ENCODE measurements at places on chromosomes 7 and 10.
A peak's percentile ranks its signal among the peaks of the same experiment; 100 is the strongest.

- H3K4me1 ChIP-seq: peaks cover 12% of the 10 kb centered on the region
- no peak for DNase-seq
- H3K27me3 ChIP-seq: no peaks in the 10 kb centered on the region
- H3K27ac ChIP-seq: peak overlapping the region; percentile 51
- H3K4me3 ChIP-seq: no peak overlapping the region
Observed at GRCh38 chr10:120012131-120012400, 119.5 kb downstream of the SEC23IP start.

- no peak for DNase-seq
- H3K4me3 ChIP-seq: no peak overlapping the region
- peaks cover 5% of the 10 kb centered on the region for H3K4me1 ChIP-seq
- peaks cover 11% of the 10 kb centered on the region for H3K36me3 ChIP-seq
- no peaks in the 10 kb centered on the region for H3K27me3 ChIP-seq
- H3K27ac ChIP-seq: no peak overlapping the region
Observed at GRCh38 chr10:422241-422640, 267.2 kb downstream of the DIP2C start.

GRCh38 chr10:4442296-4442695 is 383.7 kb upstream of the AKR1E2 start:
- no peak for DNase-seq
- no peak overlapping the region for H3K4me3 ChIP-seq
- no peak overlapping the region for H3K27ac ChIP-seq
- no peaks in the 10 kb centered on the region for H3K4me1 ChIP-seq

- H3K27ac ChIP-seq: no peak overlapping the region
- no peaks in the 10 kb centered on the region for H3K4me1 ChIP-seq
- no peak for DNase-seq
- no peak overlapping the region for H3K4me3 ChIP-seq
- H3K27me3 ChIP-seq: no peaks in the 10 kb centered on the region
- no peaks in the 10 kb centered on the region for H3K36me3 ChIP-seq
Observed at GRCh38 chr10:44925224-44925623, 14.1 kb downstream of the TMEM72 start.

DNA sequence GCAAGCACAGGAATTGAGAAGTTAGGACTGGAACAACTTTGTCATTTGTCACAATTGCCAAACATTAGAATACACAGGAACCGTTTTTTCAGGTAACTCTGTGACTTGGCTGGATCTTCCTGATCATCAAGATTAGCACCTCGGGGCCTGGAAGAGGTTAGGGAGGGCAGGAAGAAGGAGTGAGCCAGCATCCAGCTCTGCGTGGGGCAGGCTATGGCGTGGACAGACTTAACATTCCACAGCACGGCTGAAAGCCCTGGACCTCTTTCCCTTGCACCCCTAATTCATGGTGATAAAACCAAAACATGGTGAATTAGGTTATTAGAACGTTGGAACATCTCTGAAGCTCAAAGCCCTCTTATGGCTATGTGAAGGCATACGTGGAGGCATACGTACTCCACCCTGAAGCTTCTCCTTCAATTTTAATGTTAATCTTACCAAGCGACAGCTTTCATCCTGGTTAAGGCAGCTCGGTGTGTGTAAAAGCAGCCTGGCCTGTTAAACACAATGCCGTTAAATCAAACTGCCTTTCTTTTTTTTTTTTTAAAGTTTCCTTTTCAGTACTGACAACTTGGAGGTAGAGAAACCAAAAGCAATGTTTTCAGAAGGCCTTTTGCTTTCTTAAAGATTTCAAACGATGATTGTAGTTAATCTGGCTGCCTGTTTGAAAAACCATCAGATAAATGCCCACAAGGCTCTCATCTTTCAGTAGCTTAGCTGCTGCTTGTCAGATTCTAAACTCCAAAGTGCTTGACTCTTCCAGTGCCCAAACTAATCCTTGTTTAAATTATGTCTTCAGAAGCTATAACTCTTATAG is 4.5 kb downstream of the GRK5 start:
- H3K36me3 ChIP-seq: no peaks in the 10 kb centered on the region
- DNase-seq: peak; percentile 45
- no peak overlapping the region for H3K27ac ChIP-seq
- H3K4me3 ChIP-seq: no peak overlapping the region
- H3K27me3 ChIP-seq: no peaks in the 10 kb centered on the region
- H3K4me1 ChIP-seq: peaks cover 8% of the 10 kb centered on the region

DNA sequence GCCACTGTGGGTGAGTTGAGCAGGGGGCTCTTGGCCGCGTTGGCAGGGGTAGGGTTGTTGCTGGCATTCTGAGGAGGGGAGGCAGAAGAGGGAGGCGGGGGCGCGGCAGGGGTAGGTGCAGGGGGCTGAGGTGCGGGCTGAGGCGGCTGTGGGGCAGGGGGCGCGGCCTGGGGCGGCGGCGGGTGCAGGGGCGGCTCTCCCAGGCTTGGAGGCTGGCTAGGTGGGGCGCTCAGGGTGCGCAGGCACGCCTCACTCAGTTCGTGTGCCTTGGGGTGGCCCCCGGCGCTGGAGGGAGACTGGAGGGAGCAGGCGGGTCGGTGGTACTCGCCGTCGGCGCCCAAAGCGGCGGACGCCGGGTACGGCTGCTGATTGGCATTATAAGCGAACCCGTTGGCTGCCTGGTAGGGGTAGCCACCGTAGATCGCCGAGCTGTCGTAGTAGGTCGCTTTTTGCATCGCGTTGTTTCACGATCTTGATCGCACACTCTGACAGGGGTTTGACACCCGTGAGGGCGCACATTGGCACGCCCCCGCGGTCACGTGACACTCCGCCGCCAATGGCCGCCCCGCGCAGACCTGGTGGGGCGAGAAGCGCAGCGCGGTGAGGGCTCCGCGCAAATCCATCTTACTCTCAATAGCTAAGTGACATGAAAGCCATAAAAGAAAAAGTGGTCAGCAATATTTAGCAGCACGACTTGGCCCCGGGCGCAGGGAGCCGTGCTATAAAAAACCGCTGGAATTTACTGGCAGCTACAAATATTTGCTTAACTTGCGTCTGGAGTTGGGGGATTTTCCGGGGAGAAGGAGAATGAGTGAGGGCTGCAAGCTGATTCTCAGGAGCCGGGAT is 7.9 kb upstream of the HOXA2 start:
- H3K36me3 ChIP-seq: no peaks in the 10 kb centered on the region
- peaks cover 7% of the 10 kb centered on the region for H3K4me1 ChIP-seq
- H3K27ac ChIP-seq: no peak overlapping the region
- no peak for DNase-seq
- peaks cover 80% of the 10 kb centered on the region for H3K27me3 ChIP-seq

DNA sequence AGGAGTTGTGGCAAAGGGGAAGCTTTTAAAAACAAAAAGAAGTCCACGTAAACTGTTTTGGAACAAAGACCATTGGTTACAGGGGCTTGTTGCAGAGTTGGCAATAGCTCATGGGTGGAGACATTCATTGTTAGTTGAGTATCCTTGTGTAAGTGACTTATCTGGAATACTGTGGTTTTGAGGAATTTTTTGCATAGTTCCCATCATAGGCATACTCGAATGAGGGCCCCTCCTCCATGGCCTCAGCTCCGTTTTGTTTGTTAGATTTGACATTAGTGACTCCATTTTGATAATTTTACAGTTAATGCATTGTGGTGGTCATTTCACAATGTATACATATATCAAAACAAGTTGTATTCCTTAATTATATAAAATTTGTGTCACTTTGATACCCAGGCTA is 12.8 kb upstream of the SMKR1 start:
- H3K36me3 ChIP-seq: no peaks in the 10 kb centered on the region
- no peak overlapping the region for H3K4me3 ChIP-seq
- H3K4me1 ChIP-seq: peaks cover 8% of the 10 kb centered on the region
- no peaks in the 10 kb centered on the region for H3K27me3 ChIP-seq
- H3K27ac ChIP-seq: no peak overlapping the region

GRCh38 chr7:109402107-109402506 is 832.4 kb downstream of the DNAJB9 start:
- H3K36me3 ChIP-seq: no peaks in the 10 kb centered on the region
- no peaks in the 10 kb centered on the region for H3K4me1 ChIP-seq
- no peak overlapping the region for H3K27ac ChIP-seq
- no peaks in the 10 kb centered on the region for H3K27me3 ChIP-seq

GRCh38 chr7:13912715-13913278 is 76.7 kb downstream of the ETV1 start:
- H3K4me3 ChIP-seq: no peak overlapping the region
- no peaks in the 10 kb centered on the region for H3K4me1 ChIP-seq
- H3K27ac ChIP-seq: no peak overlapping the region
- H3K36me3 ChIP-seq: no peaks in the 10 kb centered on the region
- no peak for DNase-seq
- no peaks in the 10 kb centered on the region for H3K27me3 ChIP-seq

GRCh38 chr7:17915168-17915567 is 25.1 kb downstream of the SNX13 start:
- no peak overlapping the region for H3K27ac ChIP-seq
- peaks cover 4% of the 10 kb centered on the region for H3K4me1 ChIP-seq
- H3K36me3 ChIP-seq: no peaks in the 10 kb centered on the region
- no peak overlapping the region for H3K4me3 ChIP-seq
- no peak for DNase-seq

- DNase-seq: peak; percentile 11
- H3K36me3 ChIP-seq: no peaks in the 10 kb centered on the region
- H3K27me3 ChIP-seq: no peaks in the 10 kb centered on the region
- H3K27ac ChIP-seq: no peak overlapping the region
Observed at GRCh38 chr7:97064972-97065587, 40.4 kb upstream of the DLX5 start.

DNA sequence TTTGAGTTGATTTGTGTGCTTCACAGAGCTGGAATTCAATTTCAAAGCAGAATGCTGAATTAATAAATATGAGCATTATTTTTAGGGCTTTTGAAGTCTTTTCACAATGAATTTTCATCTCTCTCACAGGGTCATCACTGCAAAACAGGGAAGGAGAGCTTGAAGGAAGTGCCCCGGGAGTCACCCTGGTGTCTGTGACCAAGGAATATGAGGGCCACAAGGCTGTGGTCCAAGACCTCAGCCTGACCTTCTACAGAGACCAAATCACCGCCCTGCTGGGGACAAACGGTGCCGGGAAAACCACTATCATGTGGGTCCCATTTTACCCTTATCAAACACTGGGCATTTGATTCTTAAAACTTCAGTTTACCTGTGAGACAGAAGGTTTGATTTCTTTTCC is 217.7 kb downstream of the ABCA13 start:
- no peaks in the 10 kb centered on the region for H3K27me3 ChIP-seq
- no peak overlapping the region for H3K27ac ChIP-seq
- no peak overlapping the region for H3K4me3 ChIP-seq

GRCh38 chr7:116741625-116742316 is 69.8 kb downstream of the MET start:
- no peaks in the 10 kb centered on the region for H3K36me3 ChIP-seq
- no peak overlapping the region for H3K4me3 ChIP-seq
- no peaks in the 10 kb centered on the region for H3K4me1 ChIP-seq
- H3K27ac ChIP-seq: no peak overlapping the region
- DNase-seq: no peak
- H3K27me3 ChIP-seq: no peaks in the 10 kb centered on the region

GRCh38 chr10:85621562-85621961 is 745.0 kb downstream of the GRID1 start:
- H3K4me1 ChIP-seq: no peaks in the 10 kb centered on the region
- H3K27ac ChIP-seq: no peak overlapping the region
- H3K4me3 ChIP-seq: no peak overlapping the region
- H3K36me3 ChIP-seq: no peaks in the 10 kb centered on the region
- H3K27me3 ChIP-seq: no peaks in the 10 kb centered on the region

DNA sequence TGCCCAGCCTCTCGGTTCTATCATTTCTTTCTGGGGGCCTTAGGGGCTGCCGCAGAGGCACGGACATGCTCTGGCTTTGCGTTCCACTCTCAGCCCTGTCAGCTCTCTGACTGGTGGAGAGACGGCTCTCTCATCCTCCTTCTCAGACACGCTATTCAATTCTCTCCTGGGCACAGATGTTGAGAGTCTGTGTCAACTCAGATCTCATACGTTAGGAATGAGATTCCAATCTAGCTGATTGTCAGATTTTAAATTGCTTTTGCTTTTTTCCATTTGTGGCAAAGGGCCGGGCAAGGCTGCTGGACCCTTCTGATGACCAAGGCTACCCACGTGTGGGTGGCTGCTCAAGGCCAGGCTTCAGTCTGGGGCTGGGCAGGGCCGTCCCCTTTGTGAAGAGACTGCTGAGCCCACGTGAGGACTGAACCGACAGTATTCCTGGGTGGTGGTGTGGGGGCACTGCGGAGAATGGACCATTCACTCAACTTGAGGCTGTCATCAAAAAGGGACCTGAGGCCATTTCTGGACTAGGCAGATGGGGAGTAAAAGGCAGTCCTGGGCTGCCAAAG is 71.5 kb downstream of the CLEC2L start:
- peak; percentile 37 for DNase-seq
- H3K4me3 ChIP-seq: no peak overlapping the region
- no peak overlapping the region for H3K27ac ChIP-seq
- H3K36me3 ChIP-seq: peaks cover 8% of the 10 kb centered on the region

GRCh38 chr7:191105-191980 is 1.0 kb upstream of the FAM20C start:
- H3K4me1 ChIP-seq: no peaks in the 10 kb centered on the region
- H3K27me3 ChIP-seq: peaks cover 37% of the 10 kb centered on the region
- no peak for DNase-seq

DNA sequence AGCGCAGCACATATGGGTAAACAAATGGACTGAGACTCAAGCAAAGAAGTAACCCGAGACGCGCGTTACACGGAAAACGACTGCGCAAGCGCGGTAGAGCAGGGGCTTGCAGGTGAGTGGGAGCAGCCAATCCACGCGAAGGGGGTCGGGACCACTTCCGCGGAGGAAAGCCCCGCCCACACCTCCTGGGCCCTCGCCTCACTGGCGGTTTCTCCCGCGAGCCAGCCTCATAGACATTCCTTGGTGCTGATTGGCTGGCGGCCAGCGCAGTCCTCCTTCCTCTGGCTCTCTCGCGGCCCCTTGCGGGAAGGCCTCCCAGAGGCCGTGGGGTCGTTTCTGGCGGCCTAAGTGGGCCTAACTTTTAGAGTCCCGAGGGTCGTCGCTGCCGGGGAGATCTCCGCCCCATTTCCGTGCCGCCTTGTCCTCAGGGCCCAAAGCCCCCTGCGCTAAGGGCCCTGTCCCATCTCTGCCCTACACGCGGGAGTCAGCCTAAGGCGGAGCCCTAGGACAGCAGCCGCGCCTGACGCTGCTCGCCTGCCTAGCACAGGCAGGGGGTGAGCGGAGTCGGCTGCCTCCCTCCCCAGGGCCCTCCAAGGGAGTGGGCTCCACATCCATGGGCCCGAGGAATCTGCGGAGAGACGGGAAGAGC is 9.1 kb upstream of the FXYD4 start:
- H3K27me3 ChIP-seq: no peaks in the 10 kb centered on the region
- DNase-seq: peak; percentile 99
- H3K36me3 ChIP-seq: no peaks in the 10 kb centered on the region
- H3K27ac ChIP-seq: no peak overlapping the region
